ENCODE measurements at places on chromosomes 2 and 18. TPM values are rescaled to one million over a fixed set of nuclear protein-coding genes. Genes with fewer than 3 reads are reported as not detected.

The CFAP221 gene
- 0.22 TPM for total RNA-seq

The HRH4 gene
- not detected for total RNA-seq

The SPATA3 gene
- total RNA-seq: not detected

The GREB1L gene
- total RNA-seq: 3.5 TPM

The PCARE gene
- not detected for total RNA-seq

The RTP5 gene
- total RNA-seq: not detected

The COL3A1 gene
- 0.21 TPM for total RNA-seq

The KCNS3 gene
- total RNA-seq: 1.3 TPM

The ALLC gene
- total RNA-seq: 0.11 TPM

The FRZB gene
- total RNA-seq: 0.09 TPM

The RNF25 gene
- total RNA-seq: 55.0 TPM

The OSBPL1A gene
- 20.0 TPM for total RNA-seq

The CRACDL gene
- 5.1 TPM for total RNA-seq

The FBXO15 gene
- total RNA-seq: 0.61 TPM

The IL36G gene
- total RNA-seq: not detected

The ZC3H6 gene
- total RNA-seq: 0.58 TPM

The ZNF396 gene
- total RNA-seq: 0.75 TPM

The PLGLB2 gene
- total RNA-seq: 0.11 TPM

The TNFAIP6 gene
- 0.60 TPM for total RNA-seq

The SPAST gene
- 12.8 TPM for total RNA-seq

The MARCHF4 gene
- 20.0 TPM for total RNA-seq

The ACAA2 gene
- total RNA-seq: 51.6 TPM

The RGPD3 gene
- total RNA-seq: 0.16 TPM

The RTKN gene
- 25.4 TPM for total RNA-seq

The HOXD12 gene
- not detected for total RNA-seq

The GORASP2 gene
- 108 TPM for total RNA-seq

The CD8B2 gene
- total RNA-seq: not detected

The DNAJC5G gene
- not detected for total RNA-seq

The SLC35F6 gene
- 32.4 TPM for total RNA-seq

The NTSR2 gene
- not detected for total RNA-seq

The NYAP2 gene
- total RNA-seq: not detected

The CRYBA2 gene
- not detected for total RNA-seq

The EVA1A gene
- total RNA-seq: 7.7 TPM

The EPAS1 gene
- 125 TPM for total RNA-seq

The AUP1 gene
- total RNA-seq: 176 TPM

The EIF4E2 gene
- total RNA-seq: 105 TPM

The SLC5A7 gene
- total RNA-seq: not detected

The MAP3K19 gene
- total RNA-seq: not detected

The CD8B gene
- total RNA-seq: not detected

The ABCG5 gene
- not detected for total RNA-seq

The ARHGEF33 gene
- total RNA-seq: 0.11 TPM

The FBXO48 gene
- 0.60 TPM for total RNA-seq

The PRKCE gene
- 12.5 TPM for total RNA-seq

The MLPH gene
- 225 TPM for total RNA-seq

The IL1R2 gene
- total RNA-seq: 1.0 TPM

The STEAP3 gene
- 54.9 TPM for total RNA-seq

The VIL1 gene
- total RNA-seq: 0.27 TPM

The TCF23 gene
- not detected for total RNA-seq

The C2orf15 gene
- total RNA-seq: 0.58 TPM

Data from A549 treated with dexamethasone at 1 μM for 4 hours (cell line).